NCI-H2081 treated with DMSO at 0.1 percent for 48 hours (cell line): ENCODE measurements at places on chromosomes 12 and 14.

DNA sequence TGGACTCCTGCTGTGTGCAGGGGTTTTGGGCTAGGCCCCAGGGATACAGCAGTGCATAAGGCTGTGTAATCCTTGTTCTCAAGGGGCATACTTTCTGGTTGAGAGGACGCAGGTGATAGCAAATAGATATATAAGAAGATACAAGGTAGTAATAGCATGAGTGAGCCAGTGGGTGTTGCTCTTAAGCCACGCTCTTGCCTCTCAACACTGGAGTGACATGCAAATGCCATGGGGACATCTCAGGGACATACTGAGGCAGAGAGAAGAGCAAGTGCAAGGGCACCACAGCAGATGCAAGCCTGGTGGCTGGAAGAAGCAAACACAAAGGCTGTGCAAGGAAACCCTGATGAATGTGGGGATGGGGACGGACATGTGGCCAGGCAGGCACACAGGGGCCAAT, 223.3 kb downstream of the CHST11 start:
- no peak for DNase-seq

DNA sequence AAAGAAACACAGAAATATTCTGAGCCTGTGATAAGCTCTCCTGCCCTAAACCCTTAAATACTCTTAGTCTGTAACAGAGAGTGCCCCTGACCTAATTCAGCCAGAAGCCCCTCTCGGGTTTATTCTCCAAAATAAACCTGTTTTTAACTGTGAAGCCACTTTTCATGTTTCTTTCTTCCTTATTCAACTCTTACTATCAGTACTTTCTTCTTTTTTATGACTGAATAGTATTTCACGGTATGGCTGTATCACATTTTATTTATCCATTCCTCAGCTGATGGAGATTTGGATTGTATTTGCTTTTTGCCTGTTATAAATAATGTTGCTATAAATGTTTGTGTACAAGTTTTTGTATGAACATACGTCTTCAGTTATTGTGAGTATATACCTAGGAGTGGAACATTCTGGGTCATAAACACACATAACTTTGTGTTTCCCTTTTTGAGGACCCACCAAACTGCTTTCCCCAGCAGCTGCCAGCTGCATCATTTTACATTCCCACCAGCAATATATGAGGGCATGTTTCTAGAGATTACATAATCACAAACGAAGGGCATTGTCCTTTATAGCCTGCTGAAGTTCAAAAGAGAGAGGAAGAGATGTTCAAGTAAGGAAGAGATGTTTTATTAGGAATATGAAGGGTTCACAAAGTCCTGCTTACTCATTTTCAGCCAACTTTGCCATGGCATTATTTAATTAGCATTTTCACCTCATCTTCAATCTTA, 199.4 kb upstream of the NUDT4 start:
- DNase-seq = no peak

GRCh38 chr12:26226629-26227360, 31.4 kb downstream of the SSPN start:
- no peak for DNase-seq

GRCh38 chr14:61290701-61291100, 9.6 kb upstream of the TMEM30B start:
- no peak for DNase-seq

- DNase-seq = no peak
Measured at GRCh38 chr14:61326847-61327246, 5.5 kb downstream of the PRKCH start.

DNA sequence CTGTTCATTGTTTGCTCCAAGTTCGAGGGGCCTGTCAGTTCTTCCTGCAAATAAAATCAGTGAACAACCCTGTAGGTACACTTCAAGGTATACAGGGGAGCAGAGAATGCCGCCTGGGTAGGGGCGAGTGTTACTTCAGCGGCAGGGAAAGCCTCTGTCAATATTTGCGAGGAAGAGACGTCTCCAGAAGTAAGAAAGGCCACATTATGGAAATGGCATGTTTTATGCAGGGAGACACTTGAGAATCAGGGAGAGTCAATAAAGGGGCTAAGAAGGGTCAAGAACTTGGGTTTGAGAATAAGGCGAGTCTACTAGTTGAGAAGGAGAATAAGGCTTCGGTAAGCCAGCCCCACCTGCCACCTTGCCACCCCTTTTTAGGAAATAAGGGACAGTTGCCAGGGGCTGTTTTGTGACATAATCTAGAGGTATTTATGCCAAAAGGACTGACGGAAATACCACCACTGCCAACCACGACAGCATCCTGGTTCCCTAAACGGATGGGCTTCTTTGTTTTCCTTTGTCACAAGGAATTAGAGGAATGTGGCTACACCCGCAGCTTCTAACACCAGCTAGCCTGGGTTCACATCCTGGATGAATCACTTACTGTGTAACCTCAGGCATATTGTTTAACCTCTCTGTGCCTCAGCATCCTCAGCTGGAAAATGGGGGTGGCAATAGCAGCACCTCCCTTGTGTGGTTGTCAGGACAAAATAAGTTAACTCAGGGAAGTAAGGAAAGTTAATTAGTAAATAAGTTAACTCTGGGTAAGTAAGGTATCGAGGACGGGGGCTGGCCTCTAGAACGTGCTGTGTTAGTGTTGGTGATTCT, 67.7 kb downstream of the EID3 start:
- DNase-seq = no peak

DNA sequence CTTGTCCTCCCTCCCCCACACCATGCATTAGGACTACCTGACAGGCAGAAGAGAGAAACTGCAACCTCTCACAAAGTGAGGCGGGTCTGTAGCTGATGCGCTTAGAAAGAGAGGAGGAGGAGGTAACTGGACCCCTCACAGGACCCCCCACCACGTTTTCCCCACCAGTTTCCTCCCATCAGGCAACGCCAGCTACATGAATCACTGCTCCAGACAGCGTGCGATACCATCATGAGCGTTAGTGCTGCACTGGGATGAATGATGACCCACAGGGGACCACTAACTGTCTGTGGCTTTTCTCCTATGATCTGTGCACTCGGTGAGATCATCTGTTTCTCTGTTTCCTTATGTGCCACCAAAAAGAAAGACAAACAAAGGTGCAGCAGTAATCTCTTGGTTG, 77.7 kb downstream of the KCNK10 start:
- no peak for DNase-seq

DNA sequence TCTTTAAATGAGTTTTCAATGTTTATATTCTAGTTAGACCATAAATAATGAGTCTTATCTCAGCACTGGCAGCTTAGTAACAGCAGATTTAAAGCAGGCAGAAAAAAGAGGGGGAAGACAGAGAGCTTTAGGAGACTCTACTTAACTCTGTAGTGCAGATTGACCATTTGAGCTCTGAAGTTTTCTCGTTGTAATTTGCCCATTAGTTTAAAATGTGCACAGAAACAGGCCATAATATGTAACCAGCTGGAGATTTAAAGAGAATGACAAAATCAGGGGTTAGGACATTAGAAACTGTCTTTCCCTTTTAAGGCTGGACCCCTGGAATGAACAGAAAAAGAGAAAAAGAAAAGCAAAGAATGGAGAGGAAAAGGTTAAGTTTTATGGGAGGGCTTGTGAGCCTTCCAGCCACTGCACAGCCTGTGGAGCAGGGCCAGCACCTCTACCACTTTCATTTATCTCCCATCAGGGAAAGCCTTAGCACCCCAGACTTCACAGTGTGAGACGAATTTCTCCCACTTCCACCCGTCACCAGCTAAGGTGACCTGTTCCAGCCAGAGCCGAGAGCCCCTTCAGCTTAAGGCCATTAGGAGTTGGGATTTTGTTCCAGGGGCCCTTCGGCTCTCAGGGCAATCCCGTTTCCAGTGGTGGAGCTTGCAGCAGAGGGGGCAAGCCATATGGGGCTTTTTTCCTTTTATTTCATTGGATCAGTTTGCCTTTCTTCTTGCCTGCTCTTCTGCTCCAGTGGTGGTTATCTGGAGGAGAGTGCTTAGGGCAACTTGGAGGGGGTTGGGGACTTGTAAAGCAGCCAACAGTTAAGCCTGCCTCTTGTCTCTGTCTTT, 8.0 kb downstream of the IL22 start:
- DNase-seq = no peak

- DNase-seq = no peak
Measured at GRCh38 chr14:101451166-101451565, 110.1 kb upstream of the DIO3 start.

GRCh38 chr12:29930503-29930902, 146.8 kb upstream of the TMTC1 start:
- DNase-seq = no peak

- no peak for DNase-seq
Measured at GRCh38 chr12:97131220-97131981, 224.3 kb downstream of the NEDD1 start.

DNA sequence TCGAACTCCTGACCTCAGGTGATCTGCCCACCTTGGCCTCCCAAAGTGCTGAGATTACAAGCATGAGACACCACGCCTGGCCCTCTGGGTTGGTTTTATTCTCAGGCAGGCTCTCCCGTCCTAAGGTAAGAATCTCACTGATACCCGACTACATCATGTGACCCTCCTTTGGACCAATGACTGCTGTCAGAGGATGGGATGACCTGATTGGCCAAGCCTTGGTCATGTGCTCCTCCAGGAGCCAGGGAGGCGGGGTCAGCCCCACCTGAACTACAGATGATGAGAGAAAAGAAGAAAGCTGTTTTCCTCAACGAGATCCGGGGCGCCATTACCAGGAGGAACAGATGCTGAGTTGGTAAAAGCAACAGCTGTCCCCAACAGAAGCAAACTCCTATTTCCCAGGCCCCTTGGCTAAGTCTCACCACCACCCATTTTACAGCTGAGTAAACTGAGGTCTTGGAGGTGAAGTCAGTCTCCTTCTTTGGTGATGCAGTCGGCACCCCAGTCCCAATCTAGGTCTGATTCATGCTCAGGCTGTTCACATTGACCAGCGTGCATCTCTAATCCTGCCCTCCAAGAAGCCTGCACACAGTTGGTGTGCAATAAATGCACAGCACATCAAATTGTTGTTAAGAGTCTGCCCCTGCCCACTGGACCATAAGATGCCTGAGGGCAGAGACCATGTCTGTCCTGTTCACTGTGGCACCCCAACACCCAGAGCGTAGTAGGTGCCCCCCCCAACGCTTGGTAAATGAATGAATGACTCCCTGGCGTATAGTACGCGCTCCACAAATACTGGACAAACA, 118.8 kb downstream of the SCARB1 start:
- no peak for DNase-seq

DNA sequence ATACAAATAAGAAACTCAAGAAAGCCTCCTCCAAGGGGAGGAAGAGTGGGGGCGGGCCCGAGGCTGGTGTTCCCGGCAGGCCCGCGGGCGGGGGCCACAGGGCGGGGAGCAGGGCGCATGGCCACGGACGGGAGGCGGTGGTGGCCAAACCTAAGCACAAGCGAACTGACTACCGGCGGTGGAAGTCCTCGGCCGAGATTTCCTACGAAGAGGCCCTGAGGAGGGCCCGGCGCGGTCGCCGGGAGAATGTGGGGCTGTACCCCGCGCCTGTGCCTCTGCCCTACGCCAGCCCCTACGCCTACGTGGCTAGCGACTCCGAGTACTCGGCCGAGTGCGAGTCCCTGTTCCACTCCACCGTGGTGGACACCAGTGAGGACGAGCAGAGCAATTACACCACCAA, 8.7 kb downstream of the DACT1 start:
- DNase-seq = no peak

GRCh38 chr14:23579739-23580138, 1.1 kb upstream of the JPH4 start:
- DNase-seq = no peak

- DNase-seq = no peak
Measured at GRCh38 chr14:95701846-95702221, 12.1 kb downstream of the TCL1A start.

- no peak for DNase-seq
Measured at GRCh38 chr12:124626971-124627411, 59.6 kb upstream of the NCOR2 start.

DNA sequence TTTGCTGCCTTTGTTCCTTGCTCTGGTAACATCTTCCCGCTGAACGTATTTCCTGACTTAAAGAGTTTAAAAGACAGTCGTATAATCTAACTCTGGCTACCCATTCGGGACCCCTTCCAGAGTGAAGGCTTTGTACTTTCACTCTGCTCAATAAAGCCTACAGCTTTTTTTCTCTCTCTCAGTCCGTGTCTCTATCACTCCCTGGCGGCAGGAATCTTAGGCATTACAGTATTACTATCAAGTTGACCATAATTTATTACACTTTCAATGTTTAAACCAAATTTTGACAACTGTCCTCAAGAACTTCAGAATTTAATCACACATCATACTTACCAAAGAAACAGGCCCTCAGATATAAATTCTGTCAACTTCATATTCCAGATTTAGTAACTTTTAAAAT, 967.9 kb downstream of the FSCB start:
- DNase-seq = no peak

- DNase-seq = no peak
Measured at GRCh38 chr14:77053046-77053841, 24.7 kb upstream of the IRF2BPL start.

- no peak for DNase-seq
Measured at GRCh38 chr12:81668475-81668874, 90.7 kb downstream of the PPFIA2 start.

- DNase-seq = no peak
Measured at GRCh38 chr12:25320123-25321006, 69.6 kb upstream of the KRAS start.

DNA sequence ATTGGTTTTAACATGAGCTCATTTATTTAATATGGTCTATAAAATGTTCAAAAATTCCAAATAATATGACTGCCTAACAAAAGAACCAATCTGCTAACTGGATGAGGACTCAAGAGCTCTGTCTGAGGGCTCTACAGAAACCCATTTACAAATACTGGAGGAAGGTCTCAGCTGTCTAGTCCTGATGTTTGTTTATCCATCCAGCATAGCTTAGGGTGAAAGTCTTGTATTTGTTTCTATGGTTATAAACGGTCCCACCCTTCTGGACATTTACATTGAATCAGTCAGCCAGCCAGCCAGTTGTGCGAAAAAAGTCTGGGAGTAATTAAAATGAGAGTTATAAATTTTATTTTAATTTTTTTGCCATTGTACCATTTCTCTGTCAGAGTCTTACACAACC, 220.7 kb downstream of the BMP4 start:
- DNase-seq = no peak

DNA sequence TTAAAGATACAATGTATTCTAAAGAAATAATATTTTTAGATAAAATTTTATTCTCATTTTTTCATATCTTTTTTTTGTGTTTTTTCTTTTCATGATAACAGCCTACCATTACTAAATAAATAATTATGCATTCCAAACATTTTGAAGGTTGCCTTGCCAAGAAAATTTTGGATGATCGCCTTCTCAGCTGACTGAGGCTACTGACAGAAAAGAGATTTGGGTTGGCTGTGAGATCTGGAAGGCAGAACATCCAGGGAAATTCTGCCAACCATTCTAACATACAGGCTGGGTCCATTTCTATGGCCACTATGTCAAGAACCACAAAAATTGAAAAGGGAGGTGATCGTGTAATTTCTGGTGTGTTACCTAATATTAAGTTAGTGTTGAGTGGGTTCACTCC, 48.1 kb downstream of the GALNT8 start:
- DNase-seq = no peak
